ENCODE measurements at places on chromosomes 4 and X. TPM values are rescaled to one million over a fixed set of nuclear protein-coding genes. Genes with fewer than 3 reads are reported as not detected.

The ZMAT1 gene
- 18.0 TPM for total RNA-seq

GRCh38 chrX:50154429-50154828 is 46.4 kb downstream of the AKAP4 start:
- H3K27me3 ChIP-seq, result no peaks in the 10 kb centered on the region
- no peak overlapping the region for H3K27ac ChIP-seq
- no peaks in the 10 kb centered on the region for H3K4me1 ChIP-seq
- H3K36me3 ChIP-seq, result no peaks in the 10 kb centered on the region
- no peak for DNase-seq

- H3K4me1 ChIP-seq, result peaks cover 6% of the 10 kb centered on the region
- H3K27me3 ChIP-seq, result peaks cover 4% of the 10 kb centered on the region
- H3K27ac ChIP-seq, result no peak overlapping the region
- no peaks in the 10 kb centered on the region for H3K36me3 ChIP-seq
- DNase-seq, result no peak
These were observed 7.8 kb downstream of the WWC2 start for GRCh38 chr4:183106839-183107238.

The PABPC1L2B gene
- not detected for total RNA-seq

GRCh38 chrX:108091878-108092291 is 307 bp downstream of the ATG4A start:
- H3K4me1 ChIP-seq, result peaks cover 5% of the 10 kb centered on the region
- DNase-seq, result no peak
- no peaks in the 10 kb centered on the region for H3K27me3 ChIP-seq
- no peak overlapping the region for H3K27ac ChIP-seq
- H3K36me3 ChIP-seq, result no peaks in the 10 kb centered on the region
- H3K4me3 ChIP-seq, result no peak overlapping the region

The SLC6A14 gene
- not detected for total RNA-seq

- no peaks in the 10 kb centered on the region for H3K36me3 ChIP-seq
- no peak for DNase-seq
- no peak overlapping the region for H3K4me3 ChIP-seq
- no peaks in the 10 kb centered on the region for H3K4me1 ChIP-seq
These were observed 283.0 kb upstream of the GPC4 start for GRCh38 chrX:133698298-133698697.

- H3K27me3 ChIP-seq, result no peaks in the 10 kb centered on the region
- DNase-seq, result no peak
- peaks cover under 1% of the 10 kb centered on the region for H3K4me1 ChIP-seq
- no peaks in the 10 kb centered on the region for H3K36me3 ChIP-seq
These were observed 103.7 kb downstream of the RBM47 start for GRCh38 chr4:40525752-40526598.

GRCh38 chr4:89681219-89681618 is 155.7 kb downstream of the SNCA start:
- peak overlapping the region; percentile 24 for H3K27ac ChIP-seq
- peaks cover 4% of the 10 kb centered on the region for H3K27me3 ChIP-seq
- no peak overlapping the region for H3K4me3 ChIP-seq
- DNase-seq, result no peak
- H3K4me1 ChIP-seq, result peaks cover 8% of the 10 kb centered on the region
- peaks cover 3% of the 10 kb centered on the region for H3K36me3 ChIP-seq

DNA sequence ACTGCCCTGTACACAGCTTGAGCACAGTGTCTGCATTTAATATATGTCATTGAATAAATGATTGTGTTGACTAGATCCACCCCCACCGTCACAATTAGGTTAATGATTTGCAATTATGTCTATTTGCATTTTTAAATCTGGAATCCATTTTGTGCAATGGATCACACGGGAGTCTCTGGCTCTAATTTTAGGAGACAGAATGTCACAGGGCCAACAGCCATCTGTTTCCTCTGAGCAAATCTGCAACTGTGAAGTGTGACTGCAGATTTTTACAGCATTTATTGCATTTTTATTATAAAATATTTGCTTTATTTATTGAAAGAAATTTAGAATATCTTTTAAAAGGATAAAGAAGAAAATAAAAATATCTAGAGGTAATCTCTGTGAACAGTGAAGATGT is 316.8 kb downstream of the HS3ST1 start:
- no peaks in the 10 kb centered on the region for H3K27me3 ChIP-seq
- H3K4me3 ChIP-seq, result no peak overlapping the region
- no peak for DNase-seq
- no peaks in the 10 kb centered on the region for H3K36me3 ChIP-seq
- no peaks in the 10 kb centered on the region for H3K4me1 ChIP-seq

The SERPINA7 gene
- not detected for total RNA-seq

The FDCSP gene
- total RNA-seq, result not detected

The CXCL11 gene
- not detected for total RNA-seq

The AVPR2 gene
- not detected for total RNA-seq

DNA sequence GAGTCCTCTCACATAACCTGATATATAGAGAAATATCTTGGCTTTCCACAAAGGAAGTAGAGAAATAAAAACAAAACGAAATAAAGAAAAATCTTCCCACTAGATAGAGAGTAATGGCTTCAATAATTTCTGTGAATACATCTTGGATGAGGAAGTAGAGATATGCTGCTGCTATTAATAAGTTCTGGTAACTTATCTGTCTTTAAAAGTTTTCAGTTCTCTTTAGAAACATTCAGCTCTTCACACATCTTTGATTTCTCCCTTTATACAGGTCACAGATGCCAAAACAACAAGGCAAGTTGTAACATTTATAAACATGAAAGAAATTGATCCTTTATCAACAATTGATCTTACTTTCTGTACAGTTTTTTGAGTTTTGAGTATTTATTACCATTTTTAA is 615.8 kb downstream of the TRAM1L1 start:
- no peaks in the 10 kb centered on the region for H3K27me3 ChIP-seq
- no peak for DNase-seq
- H3K4me3 ChIP-seq, result no peak overlapping the region
- no peaks in the 10 kb centered on the region for H3K36me3 ChIP-seq
- no peak overlapping the region for H3K27ac ChIP-seq

DNA sequence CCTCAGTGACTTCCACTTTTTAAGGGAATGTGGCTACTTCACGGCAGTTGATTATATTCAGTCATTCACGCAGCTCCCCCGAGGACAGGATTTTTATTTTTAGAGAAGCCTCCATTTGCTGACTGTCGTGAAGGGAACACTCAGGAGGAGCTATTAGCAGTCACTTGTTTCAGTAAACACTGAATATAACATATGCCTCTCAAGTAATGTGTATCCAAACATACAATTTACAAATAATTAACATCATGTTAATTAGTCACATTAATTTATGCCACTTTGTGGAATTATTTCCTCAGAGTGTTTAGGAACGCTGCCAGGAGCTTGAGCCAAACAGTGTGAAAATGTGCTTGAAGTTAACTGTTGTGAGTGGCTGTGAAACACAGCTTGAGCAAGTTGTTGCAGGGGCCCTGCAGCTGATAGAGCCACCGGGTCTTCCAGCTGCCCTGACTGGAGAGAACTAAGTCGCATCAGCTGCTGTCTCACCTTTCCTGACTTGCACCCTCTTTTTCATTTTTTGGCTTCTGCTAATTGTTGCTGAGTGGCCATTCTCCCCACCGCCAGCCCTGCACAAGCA is 245.6 kb downstream of the LDB2 start:
- no peak overlapping the region for H3K27ac ChIP-seq
- no peak overlapping the region for H3K4me3 ChIP-seq
- H3K4me1 ChIP-seq, result no peaks in the 10 kb centered on the region
- no peak for DNase-seq

DNA sequence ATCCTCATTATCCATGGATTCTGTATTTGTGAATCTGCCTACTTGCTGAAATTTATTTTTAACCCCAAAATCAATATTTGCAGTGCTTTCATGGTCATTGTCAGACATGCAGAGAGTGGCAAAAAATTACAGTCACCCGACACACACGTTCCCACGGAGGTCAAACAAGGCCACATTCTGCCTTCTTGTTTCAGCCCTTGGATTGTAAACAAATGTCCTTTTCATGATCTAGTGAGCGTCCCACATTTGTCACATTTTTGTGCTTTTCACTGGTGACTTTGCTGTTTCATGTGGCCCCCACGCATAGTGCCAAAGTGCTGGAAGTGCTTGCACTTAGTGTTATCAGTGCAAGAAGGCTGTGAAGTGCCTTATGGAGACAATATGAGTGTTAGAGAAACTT is 45.0 kb downstream of the SOD3 start:
- H3K4me1 ChIP-seq, result no peaks in the 10 kb centered on the region
- H3K27ac ChIP-seq, result no peak overlapping the region
- no peak overlapping the region for H3K4me3 ChIP-seq
- H3K27me3 ChIP-seq, result peaks cover 9% of the 10 kb centered on the region
- no peak for DNase-seq
- H3K36me3 ChIP-seq, result no peaks in the 10 kb centered on the region

GRCh38 chr4:7050481-7051143 is 7.4 kb downstream of the TADA2B start:
- peak overlapping the region; percentile 39 for H3K27ac ChIP-seq
- peaks cover 4% of the 10 kb centered on the region for H3K36me3 ChIP-seq
- H3K27me3 ChIP-seq, result no peaks in the 10 kb centered on the region
- no peak for DNase-seq
- peaks cover 37% of the 10 kb centered on the region for H3K4me1 ChIP-seq

The JAKMIP1 gene
- 16.8 TPM for total RNA-seq

The BRS3 gene
- total RNA-seq, result not detected

- DNase-seq, result no peak
- peaks cover 29% of the 10 kb centered on the region for H3K4me1 ChIP-seq
These were observed 22.0 kb downstream of the AFAP1 start for GRCh38 chr4:7917669-7918068.

GRCh38 chr4:40686081-40686913 is 56.6 kb upstream of the RBM47 start:
- no peak for DNase-seq
- H3K27me3 ChIP-seq, result peaks cover 7% of the 10 kb centered on the region
- H3K4me3 ChIP-seq, result no peak overlapping the region
- no peaks in the 10 kb centered on the region for H3K36me3 ChIP-seq
- H3K27ac ChIP-seq, result no peak overlapping the region

DNA sequence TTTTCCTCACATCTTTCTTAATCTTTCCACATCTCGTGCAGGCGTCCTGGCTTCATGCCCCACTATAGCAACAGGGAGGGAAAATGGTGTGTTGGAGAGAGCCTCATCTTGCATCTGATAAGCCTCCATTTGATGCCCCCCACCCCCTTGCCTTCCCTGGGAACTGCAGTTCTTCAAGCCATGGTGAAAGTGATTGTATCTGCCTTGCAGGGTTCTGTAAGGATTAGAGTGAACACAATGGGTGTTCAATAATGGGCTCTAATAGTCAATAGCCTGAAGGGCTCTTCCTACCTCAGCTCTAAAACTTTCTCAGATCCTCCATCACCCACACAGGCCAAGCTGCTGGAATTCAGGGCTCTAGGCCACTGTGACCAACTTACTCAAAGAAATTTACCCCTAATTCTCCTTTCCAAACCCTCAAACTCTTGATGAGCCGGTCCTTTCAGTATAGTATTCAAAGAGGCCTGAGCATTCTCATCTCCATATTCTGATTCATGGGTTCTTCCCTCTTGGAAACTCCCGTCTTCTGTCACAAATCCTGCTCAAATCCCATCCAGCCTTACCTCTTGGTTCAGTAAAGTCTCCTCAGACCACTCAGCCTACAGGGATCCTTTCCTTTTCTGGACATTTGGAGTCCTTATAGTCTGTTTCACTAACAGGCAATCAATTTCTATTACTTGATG is 128.3 kb upstream of the TRIM2 start:
- DNase-seq, result no peak
- H3K4me3 ChIP-seq, result no peak overlapping the region
- peaks cover 29% of the 10 kb centered on the region for H3K4me1 ChIP-seq
- H3K27ac ChIP-seq, result no peak overlapping the region

Data from T-helper 17 cell (primary cell).